ENCODE measurements at places on chromosomes 4 and X. TPM values are rescaled to one million over a fixed set of nuclear protein-coding genes. Genes with fewer than 3 reads are reported as not detected.

GRCh38 chr4:56941403-56941802 is 33.7 kb downstream of the REST start:
- H3K4me3 ChIP-seq, result no peak overlapping the region
- DNase-seq, result no peak
- H3K36me3 ChIP-seq, result peaks cover 8% of the 10 kb centered on the region
- no peak overlapping the region for H3K27ac ChIP-seq
- no peaks in the 10 kb centered on the region for H3K4me1 ChIP-seq
- no peaks in the 10 kb centered on the region for H3K27me3 ChIP-seq

- H3K27me3 ChIP-seq, result no peaks in the 10 kb centered on the region
- H3K27ac ChIP-seq, result no peak overlapping the region
- no peak for DNase-seq
- no peaks in the 10 kb centered on the region for H3K36me3 ChIP-seq
- no peaks in the 10 kb centered on the region for H3K4me1 ChIP-seq
Measured at GRCh38 chr4:80143307-80143679, 54.0 kb upstream of the PRDM8 start.

RHOXF2 gene
- total RNA-seq, result not detected

TMSB15A gene
- total RNA-seq, result not detected

BANK1 gene
- total RNA-seq, result not detected

- H3K36me3 ChIP-seq, result no peaks in the 10 kb centered on the region
- H3K4me3 ChIP-seq, result no peak overlapping the region
- no peaks in the 10 kb centered on the region for H3K27me3 ChIP-seq
Measured at GRCh38 chr4:135824759-135825296, 1623.2 kb upstream of the PABPC4L start.

UGT2B7 gene
- not detected for total RNA-seq

TAF7L gene
- not detected for total RNA-seq

GRIA3 gene
- 2.8 TPM for total RNA-seq

DNA sequence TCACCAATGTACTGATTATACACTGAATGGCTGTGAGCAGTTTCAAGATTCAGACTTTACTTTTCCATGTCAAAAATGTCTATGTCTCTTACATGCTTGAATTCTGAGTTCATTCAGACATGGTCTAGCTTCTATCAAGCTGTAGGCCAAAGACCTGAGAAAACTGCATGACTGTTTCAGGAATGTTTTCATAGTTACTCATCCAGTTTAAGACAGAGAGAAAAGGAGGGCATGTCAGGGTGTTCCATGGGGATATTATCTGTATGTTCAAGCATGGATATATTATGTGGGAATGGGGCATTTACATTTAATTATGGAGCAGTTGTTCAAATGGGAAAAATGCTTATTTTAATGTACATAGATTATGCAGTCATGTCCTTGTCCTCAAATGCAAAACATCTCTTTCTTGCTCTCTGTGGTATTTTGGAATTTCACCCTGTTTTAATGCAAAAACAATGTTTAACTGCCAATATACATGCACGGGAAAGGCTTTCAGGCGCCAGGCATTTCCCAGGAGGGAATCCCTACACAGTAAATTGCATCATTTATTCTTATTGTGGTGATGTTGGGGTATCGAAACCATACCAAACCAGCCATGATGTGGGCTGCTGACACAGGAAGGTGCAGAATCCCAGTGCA is 429.1 kb upstream of the INTU start:
- DNase-seq, result no peak
- no peaks in the 10 kb centered on the region for H3K4me1 ChIP-seq
- H3K27ac ChIP-seq, result no peak overlapping the region
- H3K4me3 ChIP-seq, result no peak overlapping the region
- H3K36me3 ChIP-seq, result no peaks in the 10 kb centered on the region

DNA sequence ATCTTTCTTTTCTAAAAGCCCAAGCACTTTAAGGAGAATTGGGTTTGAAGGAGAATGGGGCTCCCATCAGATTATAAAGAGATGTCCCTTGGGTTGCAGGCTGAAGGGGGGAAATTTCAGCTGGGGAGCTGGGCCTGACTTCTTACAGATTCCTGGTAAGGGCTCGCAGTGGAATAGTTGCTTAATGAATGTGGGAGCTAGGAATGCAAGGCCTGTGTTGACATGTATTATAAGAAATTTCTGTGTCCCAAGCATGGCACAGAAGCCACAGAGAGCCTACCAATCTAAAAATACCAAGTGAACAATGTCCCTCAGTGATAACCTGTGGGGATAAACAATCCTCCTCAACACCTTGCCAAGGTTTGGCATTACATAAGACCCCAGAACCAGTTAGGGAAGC is 39.3 kb upstream of the WNK3 start:
- no peaks in the 10 kb centered on the region for H3K27me3 ChIP-seq
- H3K4me3 ChIP-seq, result no peak overlapping the region
- H3K4me1 ChIP-seq, result no peaks in the 10 kb centered on the region
- no peak for DNase-seq
- H3K36me3 ChIP-seq, result no peaks in the 10 kb centered on the region

GRCh38 chrX:41621222-41621723 is 67.5 kb upstream of the GPR34 start:
- peak overlapping the region; percentile 66 for H3K27ac ChIP-seq
- no peak for DNase-seq
- no peaks in the 10 kb centered on the region for H3K36me3 ChIP-seq
- no peaks in the 10 kb centered on the region for H3K27me3 ChIP-seq

CXCR3 gene
- total RNA-seq, result not detected

Data from ascending aorta (tissue), 2 donors.